ENCODE measurements at places on chromosomes 7 and 10.

DNA sequence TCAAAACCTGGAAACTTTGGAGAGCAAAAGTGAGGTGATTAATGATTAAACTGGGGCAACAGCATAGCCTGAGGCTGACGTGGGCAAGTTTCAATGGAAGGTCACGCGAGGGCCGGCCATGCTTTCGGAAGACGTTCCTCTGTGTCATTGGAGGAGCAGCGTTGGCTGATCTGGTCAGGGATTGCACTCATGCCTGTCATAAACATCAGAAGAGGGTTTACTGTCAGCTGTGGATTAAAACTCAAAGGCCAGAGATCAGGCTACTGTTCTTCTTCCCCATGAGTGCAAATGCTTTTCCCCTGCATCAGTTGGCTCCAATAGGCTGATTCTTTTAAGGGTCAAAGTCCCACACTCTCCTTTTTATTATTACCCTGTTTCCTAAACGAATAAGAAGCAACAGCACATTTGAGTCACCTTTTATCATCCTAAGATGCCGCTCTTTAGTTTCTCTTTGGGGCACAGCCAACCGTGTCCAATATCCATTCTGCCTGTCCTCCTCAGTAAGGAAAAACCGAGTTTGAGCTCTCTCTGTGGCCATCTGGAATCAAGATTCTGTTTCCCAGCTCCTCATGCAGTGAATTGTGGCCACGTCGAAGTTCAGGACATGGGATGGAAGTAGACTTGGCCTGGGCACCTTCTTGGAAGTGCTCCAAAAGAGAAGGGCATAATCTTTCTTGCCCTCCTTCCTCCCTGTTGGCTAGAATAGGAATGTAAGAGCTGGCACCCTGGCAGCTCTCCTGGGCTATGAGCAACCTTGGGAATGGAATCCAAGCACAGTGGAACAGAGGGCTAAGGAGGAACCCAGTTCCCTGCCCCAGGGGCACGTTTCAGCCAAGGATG is 62.5 kb upstream of the INSIG1 start:
- no peak for DNase-seq

DNA sequence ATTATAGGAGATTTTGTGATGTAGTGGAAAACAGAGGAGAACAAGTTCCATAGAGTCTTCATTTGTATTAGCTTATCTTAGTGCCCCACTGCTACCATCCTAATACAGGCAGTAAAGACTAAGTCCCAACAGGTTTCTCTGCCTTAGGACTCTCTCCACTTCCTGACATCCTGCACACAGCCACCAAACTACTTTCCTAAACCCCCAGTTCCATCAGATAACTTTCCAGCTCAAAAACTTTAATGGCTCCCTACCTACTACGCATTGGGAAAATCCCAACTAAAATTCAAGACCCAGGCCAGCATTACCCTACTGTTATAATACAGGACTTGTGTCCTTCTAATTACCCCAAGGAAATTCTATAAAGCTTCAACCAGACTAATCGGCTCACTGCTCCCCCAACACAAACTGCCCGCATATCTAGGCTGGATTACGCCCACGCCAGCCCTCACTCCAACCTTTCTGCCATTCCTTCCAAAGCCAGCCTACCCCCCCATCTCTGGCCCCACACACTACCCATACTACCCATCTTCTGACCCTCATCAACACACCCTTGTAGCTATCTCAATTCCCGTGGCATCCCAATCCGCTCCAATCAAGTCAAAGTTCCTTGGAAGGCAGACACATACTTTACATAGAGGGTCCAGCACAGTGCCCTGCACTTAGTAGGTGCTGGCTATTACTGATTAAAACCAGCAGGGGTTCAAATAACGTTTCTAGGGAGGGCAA is 1.4 kb downstream of the IDE start:
- no peak for DNase-seq

DNA sequence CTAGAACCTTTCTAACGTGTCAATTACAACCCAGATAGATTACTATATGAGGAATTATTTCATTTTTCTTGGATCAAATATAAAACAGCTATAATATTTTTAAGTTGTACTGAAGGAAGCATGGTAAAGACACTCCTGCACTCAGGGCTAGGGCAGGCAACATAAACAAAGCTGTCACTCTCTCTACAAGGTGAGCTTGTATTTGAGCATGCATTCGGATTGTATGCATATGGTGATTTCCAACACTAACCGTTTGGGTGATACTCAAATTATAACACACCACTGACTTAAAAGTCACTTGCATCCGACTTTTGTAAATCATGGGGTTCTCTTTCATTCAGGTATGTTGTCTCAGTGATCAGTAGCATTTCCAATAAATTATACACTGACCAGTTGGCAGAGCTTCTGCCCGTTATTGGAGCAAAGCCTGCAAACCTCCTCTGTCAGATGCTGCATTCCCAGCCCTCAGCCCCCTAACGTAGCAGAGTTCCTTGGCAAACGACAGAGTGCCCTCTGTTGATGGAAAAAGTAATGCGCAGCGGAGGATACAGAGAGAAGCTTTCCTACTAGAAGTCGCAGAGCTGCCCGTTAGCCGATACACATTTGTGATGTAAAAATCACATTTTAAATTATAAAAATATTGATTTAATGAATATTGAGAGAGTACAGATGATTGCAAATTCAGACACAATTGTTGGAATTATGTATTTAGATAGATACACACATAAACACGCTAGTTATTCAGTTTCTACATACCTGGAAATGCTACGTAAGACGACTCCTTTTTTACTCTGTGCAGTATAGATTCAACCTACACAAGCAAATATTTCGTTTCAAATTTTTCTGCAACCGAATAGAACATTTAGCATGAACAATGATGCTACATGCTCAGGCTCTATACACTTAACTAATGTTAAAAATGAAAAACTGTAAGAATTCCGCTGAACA is 173.9 kb upstream of the SP4 start:
- peak; percentile 18 for DNase-seq

GRCh38 chr10:55311848-55312635 is 511.0 kb upstream of the PCDH15 start:
- no peak for DNase-seq

DNA sequence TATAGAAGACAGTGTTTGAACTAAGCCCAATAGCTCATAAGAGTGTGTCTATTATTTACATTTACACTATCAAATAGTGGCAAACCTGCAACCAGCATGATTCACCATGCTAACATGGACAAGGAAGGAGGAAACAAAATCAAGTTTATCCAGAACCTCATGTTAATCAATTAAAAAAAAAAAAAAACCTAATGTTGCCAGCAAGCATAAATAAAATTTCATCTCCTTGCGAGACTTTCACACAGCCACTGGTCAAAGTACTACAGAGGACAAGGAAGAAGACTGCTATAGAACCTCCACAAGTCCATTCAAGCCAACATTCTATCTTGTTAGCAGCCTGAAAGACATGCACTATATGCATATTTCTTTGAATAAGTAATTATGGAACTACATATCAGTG is 9.7 kb downstream of the TM9SF3 start:
- DNase-seq = no peak

GRCh38 chr10:84683980-84684740 is 355.8 kb downstream of the CCSER2 start:
- no peak for DNase-seq

DNA sequence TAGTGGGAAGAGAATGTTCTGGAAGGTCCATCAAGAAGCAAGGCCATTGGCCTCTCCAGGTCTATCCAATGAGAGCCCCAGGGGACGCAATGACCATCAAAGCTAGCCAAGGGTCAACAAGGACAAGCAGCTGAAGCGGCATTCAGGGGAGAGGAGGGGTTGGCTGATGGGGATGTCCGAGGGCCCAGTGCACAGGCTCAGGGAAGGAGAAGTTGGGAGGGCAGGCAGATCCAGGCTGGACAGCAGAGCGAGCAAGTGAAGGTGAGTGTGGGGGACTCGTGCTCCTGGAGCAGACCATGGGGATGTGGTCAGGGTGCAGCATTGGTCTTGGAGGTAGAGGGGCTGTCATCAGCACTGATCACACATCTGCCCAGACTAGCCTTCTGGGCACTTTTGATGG is 275.4 kb upstream of the TCERG1L start:
- DNase-seq = no peak

- no peak for DNase-seq
Observed at GRCh38 chr10:17836942-17837341, 27.8 kb downstream of the MRC1 start.

DNA sequence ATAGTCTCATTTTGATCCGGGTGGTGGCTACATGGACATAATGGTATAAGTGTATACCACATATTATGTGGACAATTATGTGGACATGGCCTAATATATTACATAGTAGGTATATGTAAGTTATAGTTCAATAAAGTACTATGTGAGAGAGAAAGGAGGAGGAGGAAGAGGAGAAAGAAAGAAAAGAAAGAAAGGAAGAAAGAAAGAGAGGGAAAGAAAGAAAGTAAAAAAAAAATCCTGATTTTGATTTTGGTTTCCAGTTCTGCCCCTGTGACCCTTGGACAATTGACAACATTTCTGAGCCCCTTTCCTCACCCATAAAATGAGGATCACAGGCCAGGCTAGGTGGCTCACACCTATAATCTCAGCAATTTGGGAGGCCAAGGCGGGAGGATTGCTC is 42.2 kb upstream of the VCL start:
- no peak for DNase-seq

DNA sequence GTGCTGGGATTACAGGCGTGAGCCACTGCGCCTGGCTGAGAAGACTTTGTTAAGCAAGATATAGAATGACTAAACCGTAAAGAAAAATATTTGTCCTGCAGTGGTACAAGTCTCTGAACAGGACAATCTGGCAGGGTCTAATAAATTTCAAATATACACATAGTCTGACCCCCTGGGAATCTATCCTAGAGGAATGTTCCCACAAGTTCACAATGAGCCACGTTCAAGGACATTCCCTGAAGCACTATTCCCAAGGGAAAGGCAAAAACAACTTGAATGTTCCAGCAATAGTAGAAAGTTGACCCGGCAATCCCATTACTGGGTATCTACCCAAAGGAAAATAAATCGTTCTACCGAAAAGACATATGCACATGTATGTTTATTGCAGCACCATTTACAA is 82.0 kb downstream of the HIP1 start:
- no peak for DNase-seq

GRCh38 chr7:63899691-63900393 is 98.8 kb upstream of the ZNF722 start:
- no peak for DNase-seq
